ENCODE measurements at places on chromosomes 1 and 21. TPM values are rescaled to one million over a fixed set of nuclear protein-coding genes. Genes with fewer than 3 reads are reported as not detected.

OLFML3 gene
- total RNA-seq, result 64.8 TPM

SFPQ gene
- 69.1 TPM for total RNA-seq

ATP1A4 gene
- total RNA-seq, result not detected

RORC gene
- not detected for total RNA-seq

KCNN3 gene
- total RNA-seq, result 0.19 TPM

OLIG2 gene
- total RNA-seq, result not detected

IVL gene
- not detected for total RNA-seq

GSTM3 gene
- 135 TPM for total RNA-seq

WNT3A gene
- not detected for total RNA-seq

VANGL2 gene
- total RNA-seq, result 1.6 TPM

KRTAP6-1 gene
- total RNA-seq, result not detected

HMCN1 gene
- total RNA-seq, result 157 TPM

S100A8 gene
- total RNA-seq, result not detected

AXDND1 gene
- total RNA-seq, result 0.10 TPM

All from cardiac ventricle fibroblast (primary cell).